ENCODE measurements at places on chromosomes 1 and 21.

DNA sequence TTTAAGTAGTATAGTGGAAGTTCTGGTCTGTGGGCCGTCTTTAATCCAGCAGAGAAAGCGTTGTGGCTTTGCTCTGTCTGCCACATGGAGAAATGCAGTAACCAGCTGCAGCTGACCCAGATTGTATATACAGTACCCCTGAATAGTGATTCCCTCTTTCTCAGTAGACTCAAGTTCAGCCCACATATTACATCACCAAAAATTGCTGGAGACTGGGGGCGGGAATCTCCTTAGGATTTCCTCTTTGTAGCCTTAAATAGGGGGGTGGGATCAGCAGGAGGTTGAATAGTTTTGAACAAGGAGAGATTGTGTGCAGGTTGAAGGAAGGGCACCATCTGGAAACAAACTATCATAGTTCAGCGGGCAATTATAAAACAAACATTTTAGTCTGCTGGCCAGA is at the start of gene ANGPTL1:
TSS of gene ANGPTL1 (minus strand) at position 134 of the 400 bp plus-strand sequence. CDS start 5,301 bp downstream, outside the sequence.
- DNase-seq = no peak

DNA sequence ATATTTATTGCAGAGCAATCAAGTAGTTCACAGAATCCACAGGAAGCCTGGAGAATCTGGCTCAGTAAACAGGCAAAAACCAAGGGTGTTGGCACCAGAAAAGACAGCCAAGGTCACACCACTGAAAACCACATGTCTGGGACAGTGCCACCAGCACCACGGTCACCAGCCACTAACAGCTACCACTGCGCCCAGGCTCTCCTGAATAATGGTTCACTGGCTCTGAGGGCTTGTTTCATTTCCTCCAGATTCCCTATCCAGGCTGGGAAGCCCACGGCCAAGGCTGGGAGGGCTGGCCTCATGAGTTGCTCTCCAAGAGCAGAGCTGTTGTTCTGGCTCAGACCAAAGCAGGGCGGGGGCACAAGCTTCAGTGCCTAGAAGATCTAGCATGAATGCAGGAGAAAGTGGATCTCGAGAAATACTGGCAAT is 54.5 kb upstream of the PTGFRN start:
- DNase-seq = no peak

GRCh38 chr1:8674481-8674880 is 143.0 kb downstream of the RERE start:
- DNase-seq = no peak

- DNase-seq = peak; percentile 63
These were observed 21.4 kb downstream of the SLC2A7 start for GRCh38 chr1:9004700-9005394.

DNA sequence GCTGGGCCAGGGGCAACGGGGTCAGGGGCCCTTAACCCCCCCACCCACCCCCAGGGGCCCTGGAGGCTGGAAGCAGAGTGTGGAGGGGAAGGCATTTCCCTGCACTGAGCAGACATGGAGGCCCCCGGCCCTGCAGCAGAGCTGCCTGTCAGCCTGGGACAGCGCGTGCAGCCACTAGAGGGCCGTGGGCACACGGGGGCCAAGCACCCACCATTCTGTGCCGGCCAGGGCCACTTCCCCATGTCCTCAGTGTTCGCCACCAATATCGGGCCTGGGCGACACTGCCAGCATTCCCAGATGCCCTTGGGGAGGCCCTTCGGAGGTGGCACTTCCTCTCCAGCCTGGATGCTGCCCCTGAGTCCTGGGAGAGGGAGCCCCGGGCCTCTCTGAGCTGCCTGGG is 23.2 kb upstream of the ARHGEF16 start:
- no peak for DNase-seq

DNA sequence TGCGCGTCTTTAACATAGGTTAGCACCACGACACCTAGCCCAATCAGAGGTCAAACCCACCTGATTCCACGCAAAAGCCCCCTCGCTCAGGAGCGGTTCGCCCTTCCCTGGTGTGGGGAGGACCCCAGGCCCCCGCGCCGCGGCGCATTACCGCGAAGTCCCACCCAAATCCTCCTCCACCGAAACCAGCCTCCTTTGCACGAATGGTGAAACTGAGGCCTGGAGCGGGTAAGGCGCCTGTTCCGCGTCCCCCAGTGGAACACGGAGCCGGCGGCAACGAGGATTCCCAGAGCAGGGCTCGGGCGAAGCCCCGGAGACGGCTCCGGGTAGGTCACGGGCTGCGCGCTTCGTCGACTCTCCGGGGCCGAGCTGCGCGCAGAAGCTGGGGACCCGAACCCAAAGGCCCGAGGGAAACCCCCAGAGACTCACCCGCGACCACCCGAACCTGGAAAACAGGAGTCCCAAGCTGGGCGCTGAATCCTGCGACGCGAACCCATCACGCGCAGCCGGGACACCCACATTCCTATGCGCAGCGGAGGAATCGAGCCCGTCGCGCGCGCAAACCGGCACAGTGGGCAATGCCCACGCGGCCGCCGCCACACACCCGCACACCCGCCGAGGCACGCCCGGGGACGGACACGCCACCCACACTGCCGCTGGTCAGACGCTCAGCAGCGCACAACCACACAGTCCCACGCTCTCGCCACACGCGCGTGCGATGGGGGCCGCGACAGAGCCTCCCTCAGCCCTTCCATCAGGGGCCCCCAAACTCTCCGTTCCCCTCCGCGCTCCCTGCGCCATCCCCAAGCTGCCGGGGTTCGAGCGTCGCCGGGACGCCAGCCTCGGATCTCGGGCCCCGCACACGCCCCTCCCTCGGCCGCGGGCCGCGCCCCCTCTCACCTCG is 507 bp downstream of the GLIS1 start:
- DNase-seq = no peak

DNA sequence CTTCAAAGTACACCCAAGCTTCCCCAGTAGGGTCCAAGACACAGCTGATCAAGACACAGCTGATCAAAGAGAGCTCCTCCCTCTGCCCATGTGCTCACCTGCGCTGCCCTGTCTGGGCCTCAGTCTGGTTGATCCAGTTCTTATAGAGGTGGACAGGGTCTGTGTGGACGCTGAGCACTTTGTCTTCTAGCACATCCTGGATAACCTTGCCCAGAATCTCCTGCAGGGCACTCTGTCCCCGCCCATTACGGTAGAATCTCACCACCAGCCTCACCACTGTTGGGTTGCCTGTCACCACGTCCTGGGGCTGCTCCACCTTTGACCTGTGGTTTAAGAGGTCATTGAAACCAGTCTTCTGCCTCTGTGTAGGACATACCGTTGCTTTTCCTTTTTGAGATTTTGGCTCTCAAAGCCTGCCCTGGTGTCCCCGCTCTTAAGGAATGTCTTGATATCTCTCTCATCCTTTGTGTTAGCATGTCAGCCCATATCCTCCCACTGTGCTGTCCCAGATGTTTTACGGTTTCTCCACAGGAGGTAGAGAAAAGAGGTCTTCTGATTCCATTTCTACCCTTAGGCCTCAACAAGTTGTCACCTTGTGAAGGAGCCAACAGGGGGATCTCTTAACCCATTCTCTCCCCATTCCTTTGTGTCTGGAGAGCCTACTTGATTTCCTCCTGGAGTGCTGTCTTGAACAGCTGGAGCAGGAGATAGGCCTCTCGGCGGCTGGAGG is 33.5 kb downstream of the IQGAP3 start:
- no peak for DNase-seq

DNA sequence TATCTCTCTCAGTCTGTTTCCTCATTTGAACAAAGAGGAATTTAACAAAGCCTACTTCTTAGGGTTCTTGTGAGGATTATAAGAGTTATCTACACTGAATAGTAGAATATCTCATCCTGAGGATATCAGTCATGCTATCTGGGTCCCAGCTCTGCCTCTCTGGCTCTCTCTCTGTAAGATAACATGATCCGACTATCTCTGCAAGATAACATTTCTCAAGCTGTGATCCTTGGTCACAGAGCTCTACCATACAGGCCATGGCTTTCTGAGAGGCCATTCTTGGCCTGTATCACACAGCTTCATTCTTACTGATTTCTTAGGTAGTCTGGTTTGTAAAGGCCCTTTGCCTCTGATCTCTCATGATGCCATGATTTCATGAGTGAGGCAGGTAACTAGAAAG is 71.0 kb upstream of the TRABD2B start:
- no peak for DNase-seq

DNA sequence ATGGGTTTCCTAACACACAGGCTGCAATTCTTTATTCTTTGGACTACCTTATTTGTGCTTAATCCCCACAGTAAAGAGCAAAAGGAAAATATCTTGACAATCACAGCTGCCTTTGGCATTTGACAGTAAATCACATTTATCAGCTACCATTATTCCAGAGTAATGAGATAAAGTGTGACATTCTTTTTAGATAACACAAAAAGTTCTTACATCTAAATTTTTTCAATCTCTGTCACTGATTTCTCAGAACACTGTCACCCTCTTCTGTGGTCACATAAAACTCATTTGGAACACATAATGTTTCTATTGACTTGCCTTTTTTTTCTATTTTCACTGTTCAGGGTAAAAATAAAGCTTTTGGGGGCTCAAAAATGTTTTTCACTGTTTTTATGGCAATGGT is 484.6 kb downstream of the LTN1 start:
- no peak for DNase-seq

GRCh38 chr1:70353601-70354331 is 756 bp downstream of the ANKRD13C start:
- DNase-seq = peak; percentile 24

GRCh38 chr1:39205781-39206464 is 1.4 kb downstream of the MACF1 start:
- no peak for DNase-seq

DNA sequence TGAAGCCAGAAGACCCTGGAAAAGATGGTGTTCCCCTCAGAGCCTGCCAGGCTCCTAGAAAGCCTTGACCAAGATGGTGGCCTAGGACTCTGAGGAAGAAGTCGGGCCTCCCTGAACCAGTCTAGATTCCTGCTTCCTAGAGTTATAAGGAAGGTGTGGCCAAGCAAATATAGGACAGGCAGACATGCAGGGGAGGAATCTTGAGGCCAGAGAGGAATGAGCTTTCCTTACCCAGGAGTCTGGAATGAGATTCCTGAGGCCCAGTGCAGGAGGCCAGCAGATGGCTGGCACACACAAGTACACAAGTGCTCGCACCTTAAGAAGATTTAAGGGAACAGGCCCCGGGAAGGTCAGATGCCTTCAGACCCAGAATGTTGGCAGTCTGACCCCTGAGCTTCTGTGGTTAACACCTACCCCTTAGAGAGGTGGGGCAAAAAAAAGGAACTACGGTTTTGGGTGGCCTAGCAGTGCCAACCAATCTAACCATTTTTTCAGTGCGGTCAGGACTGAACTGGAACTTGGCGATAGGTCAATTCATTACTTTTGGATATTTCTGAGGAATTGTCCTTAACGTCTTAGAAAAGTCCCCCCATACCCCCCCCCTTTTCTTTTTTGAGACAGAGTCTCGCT is 73.3 kb downstream of the MDM4 start:
- DNase-seq = no peak

- peak; percentile 45 for DNase-seq
These were observed 1.3 kb downstream of the ARL8A start for GRCh38 chr1:202143011-202143767.

DNA sequence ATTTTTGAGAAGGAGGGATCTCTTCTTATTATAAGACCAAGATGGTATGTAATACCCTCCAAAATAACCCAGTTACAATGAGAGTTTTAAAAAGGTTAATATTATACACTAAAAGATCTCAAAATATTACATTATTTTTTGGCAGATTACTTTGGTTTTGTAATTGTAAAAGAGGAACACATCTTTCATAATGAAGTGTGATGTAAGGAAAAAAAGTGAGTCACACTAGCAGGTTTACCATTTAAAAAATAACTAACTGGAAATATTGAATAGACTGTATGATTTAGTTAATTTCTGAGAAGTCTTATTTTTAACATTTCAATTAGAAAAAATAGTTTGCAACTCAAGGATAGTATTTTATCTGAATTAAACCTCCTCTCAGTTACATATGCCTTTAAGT is 1.1 kb downstream of the F5 start:
- no peak for DNase-seq

DNA sequence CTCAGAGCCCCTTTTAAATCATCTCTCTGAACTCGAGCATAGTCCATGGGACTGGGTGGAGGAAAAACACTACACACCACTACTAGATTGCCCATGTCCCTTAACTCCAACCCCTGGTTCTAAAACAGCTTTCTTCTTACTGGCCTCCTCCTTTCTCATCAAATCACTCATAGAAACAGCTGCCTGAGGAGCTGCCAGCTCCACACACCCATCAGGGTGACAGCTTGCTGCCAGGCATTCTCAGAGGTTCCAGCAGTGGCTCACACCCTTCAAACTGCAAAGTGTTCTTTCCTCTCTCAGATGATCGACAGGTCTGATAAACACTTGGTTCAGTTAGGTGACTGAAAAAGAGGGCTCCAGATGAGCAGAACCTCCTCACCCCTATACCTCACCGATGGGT is 543.0 kb upstream of the PLXNA2 start:
- DNase-seq = no peak

DNA sequence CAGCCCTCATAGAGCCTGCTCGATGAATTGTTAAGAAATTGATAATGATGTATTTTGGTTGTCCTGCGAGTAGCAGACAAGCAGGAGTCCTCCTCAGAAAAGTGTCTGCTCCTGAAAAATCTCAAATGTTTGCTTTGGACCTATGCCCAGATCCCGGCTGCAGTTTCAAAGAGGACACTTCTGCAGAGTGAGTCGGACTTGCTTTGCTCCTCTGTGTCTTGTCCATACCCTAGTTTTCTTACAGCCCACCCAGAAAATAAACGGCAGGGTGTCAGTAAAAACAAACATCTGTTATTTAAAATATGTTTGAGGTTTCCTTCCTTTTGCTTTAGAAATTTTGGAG is 2.8 kb downstream of the S100A10 start:
- DNase-seq = no peak

DNA sequence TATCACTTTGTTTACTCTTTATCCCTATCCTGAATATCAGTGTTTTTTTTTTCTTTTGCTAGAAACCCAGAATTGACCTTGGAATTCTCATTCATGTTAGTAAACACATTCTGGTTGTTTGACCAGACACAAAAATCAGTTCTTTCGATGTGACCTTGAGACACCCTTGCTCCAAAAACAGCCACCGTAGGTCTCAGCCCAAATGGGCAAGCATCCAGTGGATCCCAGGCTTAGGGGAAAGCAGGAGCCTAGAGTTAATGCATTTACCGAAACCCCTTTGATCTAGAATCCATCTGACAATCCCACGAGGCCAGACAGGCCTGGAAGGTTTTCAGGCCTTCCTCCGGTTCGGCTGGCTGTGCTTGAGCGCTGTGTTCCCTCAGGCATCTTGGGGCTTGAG is 47.6 kb downstream of the IRF2BP2 start:
- no peak for DNase-seq

GRCh38 chr1:157696966-157697628 is 3.5 kb downstream of the FCRL3 start:
- no peak for DNase-seq

DNA sequence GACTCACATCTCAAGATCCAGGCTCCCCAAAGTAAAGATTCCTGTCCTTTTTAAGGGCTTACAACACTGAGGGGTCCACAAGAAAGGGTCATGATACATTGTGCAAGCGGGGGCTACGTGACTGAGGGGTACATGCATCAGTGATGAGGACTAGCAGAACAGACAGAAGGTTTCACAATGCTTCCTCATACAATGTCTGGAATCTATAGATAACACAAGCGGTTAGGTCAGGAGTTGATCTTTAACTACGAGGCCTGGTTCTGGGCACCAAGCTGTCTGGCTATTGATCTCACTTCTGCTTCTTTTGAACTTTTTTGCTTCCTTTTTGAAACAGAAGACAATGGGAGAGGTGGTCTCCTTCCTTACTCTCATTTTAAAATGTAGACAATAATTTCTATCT is 718.6 kb downstream of the AMY1C start:
- no peak for DNase-seq
